ENCODE measurements at places on chromosomes 2 and 18.

DNA sequence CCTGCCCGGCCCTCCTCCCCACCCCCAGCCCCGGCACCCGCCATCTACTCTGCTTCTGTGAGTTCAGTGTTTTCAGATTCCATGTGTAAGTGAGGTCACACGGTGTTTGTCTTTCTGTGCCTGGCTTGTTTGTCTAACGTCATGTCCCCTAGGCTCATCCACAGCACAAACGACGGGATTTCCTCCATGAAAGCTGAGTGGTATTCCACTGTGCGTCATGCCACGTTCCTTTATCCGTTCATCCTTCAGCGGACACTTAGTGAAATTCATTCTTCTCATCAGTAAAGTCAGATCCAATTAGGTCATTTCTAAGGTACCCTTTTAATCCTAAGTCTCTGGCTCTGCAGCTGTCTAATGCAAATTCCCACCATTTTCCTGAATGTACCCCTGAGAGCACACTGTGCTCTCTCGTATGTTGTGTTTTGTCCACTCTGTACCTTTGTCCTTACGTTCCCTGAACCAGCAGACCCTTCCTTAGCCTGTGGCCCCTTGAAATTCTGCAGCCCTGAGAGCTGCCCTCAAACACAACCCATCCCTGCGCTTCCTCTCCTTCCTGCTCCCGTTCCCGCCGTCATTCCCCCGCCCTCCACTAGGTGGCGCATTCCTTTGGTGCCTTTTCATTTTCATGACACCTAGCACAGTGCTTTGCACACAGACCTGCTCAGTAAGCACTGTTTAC, 44.1 kb downstream of the TRAPPC12 start:
- DNase-seq: peak; percentile 65

- no peak for DNase-seq
These were observed 107.0 kb upstream of the PTPRM start for GRCh38 chr18:7459851-7460770.

- no peak for DNase-seq
These were observed 133.7 kb upstream of the RASGRP3 start for GRCh38 chr2:33342705-33343104.

DNA sequence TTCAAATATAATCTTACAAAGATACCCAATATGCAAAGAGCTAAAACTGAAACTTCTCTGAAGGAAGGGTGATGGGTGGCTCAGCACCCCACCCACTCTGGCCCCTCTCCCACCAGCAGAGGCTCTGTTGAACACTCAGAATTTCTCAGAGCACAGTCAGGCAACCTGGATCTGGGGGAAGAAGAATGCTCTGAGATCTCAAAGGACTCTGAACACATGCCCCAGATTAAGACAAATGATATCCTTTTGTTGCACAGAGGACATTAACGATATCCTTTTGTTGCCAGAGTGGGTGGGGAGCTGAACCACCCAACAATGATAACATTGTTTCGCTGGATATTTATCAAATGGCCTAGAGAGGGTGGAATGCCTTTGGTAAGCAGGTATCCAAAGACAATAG, 104.8 kb downstream of the LBH start:
- DNase-seq: no peak

DNA sequence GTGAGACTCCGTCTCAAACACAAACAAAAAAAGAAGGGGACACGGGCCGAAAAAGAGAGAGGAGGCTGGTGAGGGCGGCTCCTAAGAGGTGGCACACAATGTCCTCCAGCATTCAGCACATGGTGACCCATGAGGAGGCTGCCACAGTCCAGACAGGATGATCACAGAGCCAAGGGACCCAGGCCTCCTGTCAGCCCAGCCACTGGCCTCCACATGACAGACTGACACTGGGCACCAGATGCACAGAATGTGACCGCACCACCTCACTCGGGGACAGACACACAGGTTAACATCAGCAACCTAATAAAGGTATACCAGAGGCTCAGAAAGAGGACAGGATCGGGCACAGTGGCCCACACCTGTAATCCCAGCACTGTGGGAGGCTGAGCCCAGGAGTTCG, 21.0 kb downstream of the PASK start:
- DNase-seq: no peak
